H9 (cell line): ENCODE measurements at places on chromosomes 16 and 17. TPM values are rescaled to one million over a fixed set of nuclear protein-coding genes. Genes with fewer than 3 reads are reported as not detected.
A peak's percentile ranks its signal among the peaks of the same experiment; 100 is the strongest.

DNA sequence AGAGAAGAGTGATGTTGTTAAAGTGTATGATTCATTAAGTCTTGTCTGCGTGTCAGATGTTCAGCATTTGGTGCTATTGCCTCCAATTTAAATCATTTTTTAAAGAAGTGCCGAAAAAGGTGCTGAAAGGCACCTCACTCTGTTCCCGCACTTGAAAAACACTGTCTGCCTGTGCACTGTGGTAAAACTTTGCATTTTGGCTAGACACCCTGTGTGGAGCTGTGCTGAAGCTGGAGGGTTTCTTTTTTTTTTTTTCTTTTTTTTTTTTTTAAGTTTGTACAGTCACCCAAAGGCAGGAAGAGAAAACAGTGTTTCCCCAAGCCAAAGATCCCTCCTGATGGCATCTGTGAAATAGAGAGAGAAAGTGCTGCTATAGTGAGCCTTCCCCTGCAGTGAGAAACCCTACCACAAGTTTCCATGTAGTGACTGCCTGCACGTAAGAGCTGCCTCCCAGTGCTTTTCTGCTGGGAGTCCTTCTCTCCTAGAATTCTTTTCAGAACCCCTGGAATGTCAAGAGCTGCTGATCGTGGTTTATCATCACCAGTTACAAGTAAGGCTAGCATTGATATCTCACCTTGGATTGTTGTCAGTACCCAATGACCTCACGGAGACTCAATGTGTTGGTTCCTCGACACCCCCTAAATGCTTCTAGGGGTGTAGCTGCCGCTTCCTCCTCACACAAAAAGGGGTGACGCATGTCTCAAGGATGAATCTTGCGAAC, 116.0 kb upstream of the SOX9 start:
- no peaks in the 10 kb centered on the region for H3K36me3 ChIP-seq
- H3K27me3 ChIP-seq, result no peaks in the 10 kb centered on the region
- H3K4me1 ChIP-seq, result no peaks in the 10 kb centered on the region

DNA sequence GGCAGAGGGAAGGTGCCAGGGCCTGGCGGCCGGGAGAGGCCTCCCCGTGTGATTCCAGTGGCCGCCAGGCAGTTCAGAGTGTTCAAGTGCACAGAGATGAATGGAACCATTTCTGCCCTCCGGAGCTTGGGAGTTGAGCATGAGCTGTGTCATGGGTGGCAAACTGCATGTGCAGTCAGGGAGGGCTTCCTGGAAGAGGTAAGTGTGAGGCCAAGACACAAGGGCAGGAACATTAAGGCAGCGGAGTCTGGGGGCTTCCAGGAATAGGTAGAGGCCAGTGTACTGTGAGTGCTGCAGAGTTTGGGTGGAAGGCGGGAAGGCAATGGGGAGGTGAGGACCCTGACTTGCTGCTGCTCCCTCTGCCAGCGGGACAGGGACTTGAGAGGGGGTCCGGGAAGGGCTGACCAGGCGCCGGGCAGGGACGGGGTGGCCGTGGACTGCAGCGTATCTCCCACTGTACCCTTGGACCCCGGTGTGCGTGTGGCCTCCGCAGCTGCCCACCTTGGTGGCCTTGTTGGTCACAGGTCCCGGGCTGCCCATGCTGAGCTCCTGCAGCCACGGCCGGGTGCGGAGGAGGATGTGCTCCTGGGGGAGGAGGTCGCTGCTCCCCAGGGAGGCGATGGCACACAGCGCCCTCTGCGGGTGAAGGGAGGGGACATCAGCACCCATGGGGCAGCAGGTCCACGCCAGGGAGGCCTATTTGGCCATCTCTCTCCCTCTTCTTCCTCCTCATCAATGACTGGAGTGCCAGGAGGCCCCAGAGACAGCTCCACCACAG, 7.5 kb upstream of the CEP131 start:
- DNase-seq, result no peak
- no peak overlapping the region for H3K27ac ChIP-seq
- H3K4me3 ChIP-seq, result peak overlapping the region; percentile 9; the same call in 1 of the 3 replicates
- H3K27me3 ChIP-seq, result no peaks in the 10 kb centered on the region

DNA sequence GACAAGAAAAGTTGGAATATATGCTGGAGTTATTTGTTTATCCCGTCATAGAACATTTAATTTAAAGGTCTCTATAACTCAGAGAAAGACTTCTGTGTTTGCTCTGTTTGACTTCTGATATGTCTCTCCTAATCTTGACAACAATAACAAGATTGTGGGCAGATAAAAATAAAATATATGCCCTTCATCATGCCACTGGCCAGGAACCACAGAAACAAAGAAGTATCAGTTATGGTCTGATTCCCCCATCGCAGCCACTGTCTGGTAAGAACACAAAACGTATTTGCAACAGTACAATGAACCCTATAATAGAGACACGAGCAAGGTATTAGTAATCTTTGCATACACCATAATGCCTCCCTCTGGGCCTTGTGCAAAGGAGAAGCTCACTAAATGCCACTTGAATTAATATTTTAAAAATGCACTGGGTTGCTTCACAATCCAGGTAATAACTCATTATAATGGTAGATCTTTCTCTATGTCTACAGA, 1498.3 kb downstream of the CDH11 start:
- no peaks in the 10 kb centered on the region for H3K27me3 ChIP-seq
- DNase-seq, result no peak
- no peak overlapping the region for H3K4me3 ChIP-seq
- H3K27ac ChIP-seq, result no peak overlapping the region
- no peaks in the 10 kb centered on the region for H3K4me1 ChIP-seq
- no peaks in the 10 kb centered on the region for H3K36me3 ChIP-seq

GRCh38 chr16:10525214-10525825, 55.1 kb downstream of the EMP2 start:
- no peak overlapping the region for H3K27ac ChIP-seq
- no peaks in the 10 kb centered on the region for H3K36me3 ChIP-seq
- DNase-seq, result no peak
- H3K4me3 ChIP-seq, result no peak overlapping the region

DNA sequence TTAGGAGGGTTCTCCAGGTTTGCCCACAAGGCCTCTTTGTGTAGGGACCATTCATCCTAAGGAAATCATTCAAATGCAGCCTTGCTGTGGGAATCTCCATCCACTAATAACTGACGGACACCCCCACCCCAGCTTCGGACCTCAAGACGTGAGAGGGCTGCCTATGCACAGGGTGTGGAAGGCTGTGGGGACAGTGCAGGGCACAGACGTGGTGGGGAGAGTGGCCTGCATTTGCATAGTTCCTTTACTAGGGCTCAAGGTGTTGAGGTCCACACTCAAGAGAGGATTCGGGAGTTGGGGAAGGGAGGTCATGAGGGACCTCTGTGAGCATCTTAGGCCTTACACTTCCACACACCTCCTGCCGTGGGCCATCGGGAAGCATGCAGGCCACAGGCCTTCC, 9.8 kb downstream of the DUSP3 start:
- H3K27me3 ChIP-seq, result no peaks in the 10 kb centered on the region
- H3K36me3 ChIP-seq, result peaks cover 50% of the 10 kb centered on the region
- H3K4me1 ChIP-seq, result no peaks in the 10 kb centered on the region
- DNase-seq, result no peak
- H3K4me3 ChIP-seq, result no peak overlapping the region

- peak; percentile 31 for DNase-seq
- H3K36me3 ChIP-seq, result no peaks in the 10 kb centered on the region
- no peaks in the 10 kb centered on the region for H3K27me3 ChIP-seq
- no peak overlapping the region for H3K27ac ChIP-seq
- no peaks in the 10 kb centered on the region for H3K4me1 ChIP-seq
Measured at GRCh38 chr17:83062011-83062817, 17.2 kb upstream of the METRNL start.

DNA sequence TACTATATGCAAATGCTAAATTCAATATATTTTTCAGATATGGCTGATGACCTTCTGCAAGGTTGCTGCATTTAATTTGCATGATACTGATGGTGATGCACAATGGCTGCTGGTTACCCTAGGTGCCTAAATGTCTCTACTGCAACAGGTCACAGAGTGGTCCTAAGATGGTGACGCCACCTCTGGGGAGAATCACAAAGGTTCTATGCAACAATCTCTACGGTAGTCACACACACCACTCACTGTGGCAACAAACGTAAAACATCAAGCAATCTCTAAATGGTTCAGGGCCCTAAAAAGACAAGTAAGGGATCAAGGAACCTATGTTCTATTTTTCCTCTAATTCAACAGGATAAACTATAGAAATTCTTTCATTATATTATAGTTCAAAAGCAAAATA, 293.3 kb downstream of the CEP112 start:
- no peak for DNase-seq
- no peaks in the 10 kb centered on the region for H3K36me3 ChIP-seq
- no peak overlapping the region for H3K27ac ChIP-seq
- H3K27me3 ChIP-seq, result no peaks in the 10 kb centered on the region

DNA sequence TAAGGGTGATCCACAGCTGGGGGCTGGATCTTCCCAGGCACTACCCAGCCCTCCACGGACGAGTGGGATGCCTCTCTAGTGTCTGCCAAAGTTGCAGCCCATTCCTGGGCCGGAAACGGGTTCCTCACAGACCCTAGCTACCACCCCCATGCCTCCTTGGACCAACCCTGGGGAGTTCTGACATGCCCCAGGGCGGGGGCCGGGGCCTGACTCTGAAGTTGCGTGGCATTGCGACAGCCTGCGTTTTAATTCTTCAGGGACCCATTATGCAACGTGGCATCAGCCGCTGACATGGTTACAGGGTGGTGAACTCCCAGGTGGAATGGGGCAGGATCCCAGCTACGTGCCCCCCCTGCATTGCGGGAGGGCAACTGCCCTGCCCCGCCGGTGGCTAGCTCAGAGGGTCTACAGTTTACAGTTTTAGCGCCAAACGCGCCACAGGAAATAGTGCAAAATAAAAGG, 2.7 kb downstream of the CBX4 start:
- no peaks in the 10 kb centered on the region; the same call in 2 of the 3 replicates for H3K36me3 ChIP-seq
- H3K4me3 ChIP-seq, result peak overlapping the region; percentile 85
- no peak for DNase-seq
- H3K27ac ChIP-seq, result no peak overlapping the region

DNA sequence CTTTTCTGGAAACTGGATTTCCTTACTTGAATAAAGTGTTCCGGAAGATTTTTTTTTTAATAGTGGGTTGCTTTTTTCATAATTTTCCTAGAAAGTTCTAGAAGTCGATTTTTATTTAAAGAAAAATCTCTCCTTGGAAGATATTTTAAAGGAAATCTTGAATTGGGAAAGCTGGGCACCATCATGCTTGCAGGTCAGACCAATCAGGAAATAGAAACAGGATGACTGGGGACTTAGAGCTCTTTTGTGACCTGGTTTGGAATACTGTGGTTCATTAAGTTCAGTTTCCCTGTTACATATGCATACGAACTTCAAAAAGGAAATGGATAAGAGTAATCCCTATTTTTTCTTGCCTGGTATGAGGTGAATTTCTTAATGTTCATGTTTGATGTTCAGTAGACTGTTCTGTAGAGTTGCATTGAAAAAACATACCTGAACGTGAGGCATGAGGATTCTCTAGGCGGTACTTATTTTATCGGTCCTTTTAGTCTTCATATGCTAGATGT, 1.2 kb downstream of the NFATC3 start:
- no peaks in the 10 kb centered on the region for H3K27me3 ChIP-seq
- H3K4me3 ChIP-seq, result peak overlapping the region; percentile 100
- DNase-seq, result no peak
- H3K4me1 ChIP-seq, result no peaks in the 10 kb centered on the region; the same call in 1 of the 2 replicates

GRCh38 chr16:85838381-85838780, 38.9 kb downstream of the COX4I1 start:
- H3K27me3 ChIP-seq, result no peaks in the 10 kb centered on the region; the same call in 1 of the 2 replicates
- peaks cover 2% of the 10 kb centered on the region; the same call in 1 of the 3 replicates for H3K36me3 ChIP-seq
- DNase-seq, result no peak
- no peak overlapping the region for H3K4me3 ChIP-seq
- no peaks in the 10 kb centered on the region for H3K4me1 ChIP-seq

DNA sequence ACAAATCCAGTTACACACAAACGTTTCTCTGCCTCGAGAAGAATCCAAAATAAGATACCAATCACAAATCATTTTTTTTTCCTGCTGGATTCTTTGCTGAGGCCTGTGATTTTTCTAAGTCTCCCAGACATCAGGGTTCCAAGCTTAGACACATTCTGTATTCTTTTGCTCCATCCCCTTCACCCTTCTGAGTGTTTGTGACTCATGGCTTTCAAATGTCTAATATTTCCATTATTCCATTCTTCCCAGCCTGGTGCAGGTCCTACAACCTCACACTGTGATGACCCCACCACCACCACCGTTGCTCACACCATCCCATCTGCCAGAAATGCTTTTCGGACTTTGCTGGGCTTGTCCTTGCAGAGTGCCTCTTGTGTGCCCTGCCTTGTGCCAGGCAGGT, 480.1 kb downstream of the SOX9 start:
- H3K27ac ChIP-seq, result no peak overlapping the region
- no peak overlapping the region for H3K4me3 ChIP-seq
- no peaks in the 10 kb centered on the region for H3K27me3 ChIP-seq
- no peak for DNase-seq

- H3K4me1 ChIP-seq, result no peaks in the 10 kb centered on the region
- DNase-seq, result peak; percentile 23
- peaks cover 22% of the 10 kb centered on the region for H3K36me3 ChIP-seq
- no peak overlapping the region for H3K27ac ChIP-seq
Measured at GRCh38 chr17:73400915-73401545, 89.2 kb upstream of the CDC42EP4 start.

GRCh38 chr17:43572368-43572980, 26.3 kb upstream of the ETV4 start:
- no peaks in the 10 kb centered on the region; the same call in 1 of the 2 replicates for H3K27me3 ChIP-seq
- no peak overlapping the region for H3K27ac ChIP-seq
- no peak for DNase-seq
- no peaks in the 10 kb centered on the region for H3K4me1 ChIP-seq
- H3K4me3 ChIP-seq, result no peak overlapping the region

DNA sequence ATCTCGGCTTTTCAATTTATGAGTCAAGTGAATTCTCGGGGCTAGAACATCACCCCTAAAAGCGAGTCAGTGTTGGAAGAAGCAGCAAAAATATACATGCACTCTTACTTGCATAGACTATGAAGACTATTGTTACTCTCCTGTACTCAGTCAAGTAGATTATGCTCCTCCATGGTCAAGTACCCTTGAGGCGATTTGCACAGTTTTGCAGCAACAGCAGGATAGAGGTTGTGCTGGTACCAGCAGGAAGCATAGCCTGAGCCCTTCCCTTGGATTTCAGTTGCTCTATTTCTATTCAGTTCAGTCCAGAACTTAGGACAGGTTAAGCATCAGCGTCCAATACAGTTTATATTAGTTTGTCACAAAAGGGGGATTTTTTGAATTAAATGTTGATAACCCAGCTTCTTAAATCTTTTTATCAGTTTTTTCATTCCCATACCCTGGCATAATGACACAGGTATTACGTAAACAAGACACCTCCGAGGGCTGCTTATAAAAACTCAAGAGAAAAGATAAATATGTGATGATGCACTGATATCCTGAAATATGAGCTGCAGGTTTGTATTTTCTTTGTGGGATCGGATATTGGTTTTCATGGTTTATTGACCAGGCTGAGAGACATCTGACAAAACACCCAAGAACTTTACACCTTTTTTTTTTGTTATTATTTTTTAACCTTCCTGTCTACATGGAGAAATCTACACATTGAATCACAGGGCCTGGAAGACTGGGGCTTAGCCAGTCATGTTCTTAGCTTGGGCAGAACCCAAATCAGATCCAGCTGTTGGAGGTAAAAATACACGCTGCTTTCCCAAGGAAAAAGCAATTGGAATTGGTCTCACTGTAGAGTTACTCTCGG, 144.1 kb downstream of the PITPNC1 start:
- H3K4me3 ChIP-seq, result no peak overlapping the region; the same call in 2 of the 3 replicates
- peak; percentile 23 for DNase-seq
- H3K36me3 ChIP-seq, result peaks cover 9% of the 10 kb centered on the region
- H3K4me1 ChIP-seq, result peaks cover 18% of the 10 kb centered on the region
- no peaks in the 10 kb centered on the region for H3K27me3 ChIP-seq

Gene PDK2
- total RNA-seq, result 16.2 and 19.9 TPM in 2 replicates

Gene KRT25
- not detected in 2 replicates for total RNA-seq

Gene CRYBA1
- total RNA-seq, result not detected in 2 replicates

Gene GNAO1
- total RNA-seq, result 16.9 and 17.0 TPM in 2 replicates

Gene KRT28
- not detected in 2 replicates for total RNA-seq

Gene CMTM2
- total RNA-seq, result not detected in 2 replicates

Gene PLA2G10
- total RNA-seq, result 1.0 and 2.2 TPM in 2 replicates

Gene HCRT
- not detected in 2 replicates for total RNA-seq

Gene TUBD1
- 26.4 and 27.1 TPM in 2 replicates for total RNA-seq
